RPMI7951 (cell line): ENCODE measurements at places on chromosomes 3 and 15. TPM values are rescaled to one million over a fixed set of nuclear protein-coding genes. Genes with fewer than 3 reads are reported as not detected.
A peak's percentile ranks its signal among the peaks of the same experiment; 100 is the strongest.

Gene SLC51B
- total RNA-seq: not detected in 2 replicates

Gene LRRC3B
- not detected in 2 replicates for total RNA-seq

Gene TM4SF18
- 5.2 and 5.8 TPM in 2 replicates for total RNA-seq

Gene DBR1
- total RNA-seq: 22.9 and 25.1 TPM in 2 replicates

Gene CAPN3
- not detected in 2 replicates for total RNA-seq

Gene SNTN
- total RNA-seq: not detected in 2 replicates

Gene LRRC2
- total RNA-seq: 0.12 and 0.59 TPM in 2 replicates

DNA sequence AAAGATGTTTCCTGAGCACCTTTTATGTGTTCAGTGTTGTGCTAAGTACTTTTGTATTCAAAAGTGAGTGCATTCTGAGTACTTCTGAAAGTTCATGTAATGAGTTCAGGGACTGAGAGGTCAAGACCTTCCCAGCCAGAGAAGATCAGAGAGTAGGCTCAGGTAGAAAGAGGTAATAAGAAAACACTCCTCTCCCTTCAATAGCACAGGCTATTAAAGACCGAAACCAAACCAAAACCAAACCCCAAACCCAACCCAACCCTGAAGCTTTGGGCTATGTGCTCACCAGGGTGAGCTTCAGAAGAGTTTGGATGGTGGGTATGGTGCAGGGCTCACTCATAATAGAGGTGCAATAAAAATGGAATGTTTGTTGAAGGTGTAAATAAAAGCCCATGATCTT is 76.7 kb upstream of the FAM3D start:
- DNase-seq: no peak

DNA sequence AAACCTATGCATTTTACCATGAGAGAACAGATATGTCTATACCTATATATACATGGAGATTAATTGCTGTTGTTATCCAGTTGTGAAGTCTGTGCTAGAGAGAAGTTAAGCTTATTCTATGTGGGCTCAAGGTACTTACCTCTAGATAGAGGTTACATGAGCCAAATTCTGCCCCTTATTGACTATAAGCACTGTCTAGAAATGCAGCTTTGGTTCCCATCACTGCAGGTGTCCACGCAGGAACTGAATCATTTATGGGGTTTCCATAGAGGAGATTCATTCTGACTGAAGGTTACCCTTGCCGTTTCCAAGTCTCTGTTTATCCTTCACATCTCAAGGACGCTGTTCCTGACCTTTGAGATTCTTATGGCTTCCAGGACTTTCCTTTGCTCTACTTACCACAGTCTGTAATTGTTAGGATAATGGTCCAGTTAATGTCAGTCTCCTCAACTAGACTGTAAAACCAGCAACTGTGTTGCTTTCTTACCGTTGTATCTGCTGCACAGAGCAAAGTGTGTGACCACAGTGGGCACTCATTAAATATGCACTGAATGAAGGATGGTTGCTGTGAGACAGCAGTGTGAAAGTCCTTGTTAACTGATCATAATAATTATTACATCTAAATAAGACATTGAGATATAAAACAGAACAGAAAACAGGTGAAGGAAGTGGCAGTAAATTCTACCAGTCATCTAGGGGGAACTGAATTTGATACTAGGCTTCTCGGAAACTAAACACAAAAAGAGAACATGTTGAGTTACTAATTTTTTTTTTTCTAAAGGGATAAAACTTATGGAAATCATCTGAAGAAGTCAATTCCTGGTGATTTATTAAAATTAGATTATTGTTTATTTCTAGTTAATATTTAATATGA is 44.0 kb upstream of the BCL6 start:
- no peak for DNase-seq

GRCh38 chr3:112101916-112102315 is 15.7 kb downstream of the C3orf52 start:
- peak; percentile 77 for DNase-seq

DNA sequence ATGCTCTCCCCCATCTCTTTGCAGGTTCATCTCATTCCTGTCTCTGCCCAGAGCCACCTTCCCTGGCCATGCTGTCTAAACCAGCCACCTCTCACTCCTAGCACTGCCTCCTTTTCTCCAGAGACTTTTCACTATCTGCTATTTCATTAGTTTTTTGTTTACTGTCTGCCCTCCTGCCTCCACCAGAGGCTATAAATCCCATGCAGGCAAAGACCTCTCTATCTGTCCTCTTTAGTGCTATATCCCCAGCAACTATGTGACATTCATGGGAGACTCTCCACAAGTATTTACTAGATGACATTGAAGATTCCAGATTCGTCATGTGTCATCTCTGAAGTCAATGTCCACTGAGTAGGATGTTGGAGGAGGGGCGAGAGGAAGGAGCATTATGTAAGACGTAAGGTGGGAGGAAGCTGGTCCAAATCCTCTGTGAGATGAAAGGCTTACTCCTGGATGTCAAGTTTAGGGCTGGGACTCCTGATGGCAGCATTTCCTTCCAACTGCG is 3.4 kb upstream of the FAM43A start:
- DNase-seq: no peak

- DNase-seq: no peak
Observed at GRCh38 chr3:126253072-126253471, 72.7 kb upstream of the ALDH1L1 start.

DNA sequence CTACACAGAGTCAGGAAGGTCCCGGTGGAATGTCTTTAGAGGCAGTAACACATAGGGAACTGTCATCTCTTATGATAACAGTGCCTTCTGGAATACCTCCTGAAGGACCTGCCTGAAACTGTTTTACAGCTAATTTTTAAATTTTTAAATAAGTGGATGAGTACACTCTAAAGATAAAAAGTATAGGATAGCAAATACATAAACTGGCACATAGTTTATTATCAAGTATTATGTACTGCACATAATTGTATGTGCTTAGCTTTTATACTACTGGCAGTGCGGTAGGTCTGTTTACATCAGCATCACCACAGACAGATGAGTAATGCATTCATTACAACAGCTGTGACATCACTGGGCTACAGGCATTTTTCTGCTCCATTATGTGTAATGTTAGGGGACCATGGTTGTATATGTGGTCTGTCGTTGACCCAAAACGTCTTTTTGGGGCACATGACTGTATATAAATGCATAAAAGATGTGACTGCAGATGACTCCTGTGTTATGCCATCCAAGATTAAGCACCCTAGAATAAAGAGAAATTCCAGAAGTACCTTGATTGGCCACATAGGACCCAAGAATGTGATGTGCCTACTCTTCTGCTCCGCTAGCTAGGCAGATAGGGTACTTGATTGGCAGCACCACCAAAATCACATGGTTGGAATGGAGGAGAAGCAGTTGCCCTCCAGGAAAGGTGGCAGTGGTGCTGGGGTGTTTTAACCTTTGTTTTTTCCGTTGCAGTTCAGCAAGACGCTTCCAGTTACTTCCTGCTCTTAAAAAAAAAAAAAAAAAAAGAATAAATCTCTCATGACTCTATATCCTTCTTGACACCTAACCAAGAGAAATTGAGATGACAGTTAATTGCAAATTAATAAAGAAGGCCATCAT is 3.3 kb downstream of the VPS8 start:
- peak; percentile 71 for DNase-seq

GRCh38 chr3:101950510-101950909 is 101.2 kb downstream of the NFKBIZ start:
- peak; percentile 96 for DNase-seq

DNA sequence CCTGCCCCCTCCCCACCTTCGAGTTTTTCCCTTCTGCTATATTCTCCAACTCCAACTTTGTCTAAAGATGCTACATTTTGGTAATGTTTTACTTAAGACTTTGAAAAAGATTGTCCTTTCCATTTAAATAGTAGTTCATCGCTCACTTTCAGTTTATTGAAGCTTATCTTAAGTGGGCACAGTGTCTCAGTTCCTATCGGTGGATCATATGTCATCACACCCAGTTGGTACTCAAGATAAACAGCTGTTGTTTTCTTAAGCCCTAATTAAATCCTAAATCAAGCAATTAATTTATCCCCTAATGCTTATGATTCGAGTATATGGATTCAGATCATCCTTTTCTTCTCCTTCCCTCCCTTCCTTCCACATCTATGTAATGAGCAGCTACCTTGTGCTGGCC is 210.7 kb downstream of the TLE3 start:
- DNase-seq: no peak

DNA sequence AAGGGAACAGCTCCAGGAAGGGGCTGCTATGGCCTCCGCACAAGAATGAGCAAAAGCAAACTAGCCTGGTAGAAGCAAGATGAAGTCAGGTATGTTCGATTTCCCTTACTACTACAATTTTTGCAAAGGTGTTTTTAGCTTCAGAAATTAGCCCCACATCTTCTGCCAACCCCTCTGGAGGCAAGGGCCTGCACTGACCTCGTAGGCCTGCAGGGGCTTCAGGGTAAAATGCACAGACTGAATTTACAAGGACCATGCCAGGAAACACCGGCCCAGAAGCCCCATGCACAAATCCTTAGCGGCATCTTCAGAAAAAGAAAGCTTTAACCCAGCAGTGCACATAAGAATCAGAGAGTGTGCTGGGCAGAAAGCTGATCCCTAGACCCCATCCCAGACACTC is 53.0 kb downstream of the SLC6A1 start:
- no peak for DNase-seq

- DNase-seq: no peak
Observed at GRCh38 chr15:99983886-99984286, 250.6 kb upstream of the LYSMD4 start.

- DNase-seq: no peak
Observed at GRCh38 chr3:186828340-186828739, 14.2 kb upstream of the ADIPOQ start.

- peak; percentile 27 for DNase-seq
Observed at GRCh38 chr3:41075975-41076374, 123.3 kb upstream of the CTNNB1 start.

- no peak for DNase-seq
Observed at GRCh38 chr15:93378558-93378957, 289.5 kb upstream of the RGMA start.

DNA sequence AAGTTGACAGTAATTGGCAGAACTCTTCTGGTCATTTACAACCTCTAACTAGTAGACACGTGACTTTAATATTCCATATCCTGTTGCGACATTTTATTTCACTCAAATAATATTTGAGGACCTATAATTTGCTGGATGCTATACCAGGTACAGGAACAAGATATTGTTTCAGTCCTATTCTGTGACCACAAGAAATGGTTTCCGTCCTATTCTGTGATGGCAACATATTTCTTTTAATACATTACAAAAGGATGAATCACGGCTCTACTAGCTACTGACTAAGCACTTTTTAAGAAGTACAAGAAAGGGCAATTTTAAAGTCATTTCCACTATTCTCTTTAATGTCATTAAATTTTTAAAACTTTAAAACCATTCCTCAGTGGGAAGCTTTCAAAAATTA is 400.2 kb downstream of the CNTN3 start:
- no peak for DNase-seq

DNA sequence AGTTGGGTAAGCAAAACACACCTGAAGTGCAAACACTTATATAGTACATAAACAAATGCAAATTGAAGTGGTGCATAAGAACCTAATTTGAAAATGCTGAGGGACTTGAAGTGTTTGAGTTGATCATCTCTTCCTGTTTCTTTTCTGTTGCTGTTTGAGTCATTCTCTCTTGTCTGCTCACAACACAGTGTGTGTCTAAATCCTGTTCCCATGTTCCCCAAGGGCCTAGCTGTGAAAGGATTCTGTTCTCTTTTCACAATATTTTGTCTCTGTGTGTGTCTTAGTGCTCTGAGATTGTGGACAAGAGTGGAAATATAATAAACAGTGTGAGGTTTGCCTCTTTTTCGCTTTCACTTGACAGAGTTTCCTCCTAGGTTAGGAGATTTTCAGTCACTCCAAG is 6.1 kb downstream of the CD96 start:
- no peak for DNase-seq

DNA sequence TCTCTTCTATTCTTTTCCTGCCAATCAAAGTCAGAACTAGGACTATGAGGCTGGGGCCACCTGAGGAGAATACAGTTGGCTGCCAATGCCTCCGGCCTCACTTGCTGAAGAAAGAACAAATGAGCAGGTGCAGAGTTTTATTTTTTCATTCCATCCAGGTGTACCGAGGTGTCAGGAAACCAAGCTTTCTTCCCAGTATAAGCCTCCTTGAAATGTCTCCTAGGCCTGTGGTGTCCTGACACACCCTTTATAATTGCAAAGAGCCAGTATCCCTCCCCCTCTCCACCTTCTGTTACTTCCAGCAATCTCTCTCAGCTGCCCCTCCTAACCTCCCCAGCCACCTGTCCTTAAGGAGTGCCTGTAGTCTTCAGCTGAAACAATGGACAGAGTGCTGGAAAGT is 127.9 kb downstream of the SLC9A9 start:
- no peak for DNase-seq

DNA sequence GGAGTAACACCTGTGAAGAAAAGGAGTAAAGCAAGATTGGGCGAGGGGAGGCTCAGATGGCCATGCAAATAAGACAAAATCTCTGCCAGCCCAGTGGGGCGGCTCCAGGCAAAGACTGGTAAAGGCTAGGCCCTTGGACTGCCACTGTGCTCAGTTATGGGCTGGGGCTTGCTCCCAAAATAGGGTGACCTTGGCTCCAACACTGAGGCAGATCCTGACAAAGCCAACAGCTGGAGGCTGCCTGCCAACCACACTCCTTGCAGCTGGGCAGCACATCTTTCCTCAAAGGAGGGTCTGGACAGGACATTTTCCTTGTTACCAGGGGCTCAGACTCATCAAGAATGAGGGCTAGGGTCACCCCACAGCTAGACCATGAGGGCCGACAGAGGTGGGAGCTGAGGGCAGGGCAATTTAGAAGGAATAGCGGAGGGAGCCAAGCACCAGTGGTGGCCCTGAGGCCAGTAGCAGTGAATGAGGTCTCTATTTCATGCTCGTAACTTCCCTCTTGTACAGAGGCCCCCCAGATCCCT is 86.1 kb downstream of the CHRD start:
- no peak for DNase-seq

DNA sequence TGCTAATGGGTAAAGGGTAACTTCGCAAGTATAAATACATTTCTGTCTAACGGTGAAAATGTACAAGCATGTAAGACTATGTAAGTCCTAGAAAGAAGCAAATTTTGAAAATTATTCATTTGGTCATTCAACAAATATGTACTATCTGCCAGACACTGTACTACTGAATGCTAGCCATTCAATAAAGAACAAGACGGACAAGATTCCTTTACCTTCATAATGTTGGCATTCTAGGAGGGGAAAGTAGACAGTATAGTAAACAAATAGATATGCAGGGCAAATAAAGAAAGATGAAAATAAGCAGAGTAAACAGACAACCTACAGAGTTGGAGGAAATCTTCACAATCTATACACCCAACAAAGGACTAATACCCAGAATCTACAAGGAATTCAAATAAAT is 32.7 kb downstream of the C3orf70 start:
- no peak for DNase-seq

GRCh38 chr15:69666441-69666882 is 213.8 kb downstream of the RPLP1 start:
- DNase-seq: peak; percentile 79

- no peak for DNase-seq
Observed at GRCh38 chr3:66666362-66666761, 165.5 kb upstream of the LRIG1 start.

- no peak for DNase-seq
Observed at GRCh38 chr15:67175643-67176071, 78.8 kb downstream of the AAGAB start.

- DNase-seq: peak; percentile 45
Observed at GRCh38 chr3:14791343-14791945, 27.3 kb upstream of the FGD5 start.
